ENCODE measurements at places on chromosomes 7 and 10.

DNA sequence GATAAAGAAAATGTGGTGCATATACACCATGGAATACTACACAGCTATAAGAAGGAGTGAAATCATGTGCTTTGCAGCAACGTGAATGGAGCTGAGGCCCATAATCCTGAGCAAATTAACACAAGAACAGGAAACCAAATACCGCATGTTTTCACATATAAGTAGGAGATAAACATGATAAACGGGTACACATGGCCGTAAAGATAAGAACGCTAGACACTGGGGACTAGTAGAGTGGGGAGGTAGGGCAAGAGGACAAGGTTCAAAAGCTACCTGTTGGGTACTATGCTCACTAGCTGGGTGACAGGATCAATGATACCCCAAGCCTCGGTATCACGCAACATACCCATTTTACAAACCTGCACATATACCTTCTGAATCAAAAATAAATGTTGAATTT, 113.7 kb downstream of the CSTF2T start:
- no peak for DNase-seq

GRCh38 chr7:149723082-149723767, 50.2 kb downstream of the ZNF467 start:
- DNase-seq = no peak

DNA sequence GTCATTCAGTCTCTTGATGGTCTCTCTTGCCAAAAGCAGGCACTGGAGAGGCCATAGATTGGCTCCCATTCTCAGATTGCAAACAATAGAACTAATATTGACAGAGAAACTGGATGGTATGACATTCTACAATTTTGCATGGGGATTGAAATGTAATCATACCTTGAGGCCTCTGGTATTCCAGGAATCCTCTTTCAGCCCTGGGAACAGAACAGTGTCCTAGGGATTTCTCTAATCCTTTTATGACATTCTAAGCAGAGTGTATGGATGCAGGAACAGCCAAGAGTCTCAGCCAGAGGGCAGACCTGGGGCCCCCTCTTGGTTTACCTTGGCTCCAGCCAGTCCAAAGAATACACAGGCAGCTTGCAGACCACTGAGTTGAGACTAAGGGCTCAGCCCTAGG, 206.4 kb downstream of the KCNMA1 start:
- no peak for DNase-seq

GRCh38 chr7:28998105-28998504, 40.0 kb upstream of the TRIL start:
- no peak for DNase-seq

DNA sequence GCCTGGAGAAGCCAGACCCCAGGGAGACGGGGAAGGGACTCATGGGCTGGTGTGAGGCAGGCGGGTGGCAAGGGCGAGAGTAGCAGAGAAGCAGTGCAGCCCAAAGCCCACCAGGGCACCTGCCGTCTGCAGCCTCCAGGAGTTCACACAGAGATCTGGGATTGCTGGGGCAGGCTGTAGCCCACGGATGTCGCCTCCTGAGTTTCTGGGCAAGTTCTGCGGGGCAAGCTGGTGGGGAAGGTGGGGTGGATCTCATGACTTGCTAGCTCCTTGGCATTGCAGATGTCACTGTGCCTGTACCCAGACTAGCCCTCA, 6.0 kb downstream of the ADCK2 start:
- DNase-seq = no peak

GRCh38 chr7:18913106-18913505, 204.3 kb downstream of the TWIST1 start:
- no peak for DNase-seq
